HFFc6 (cell line): ENCODE measurements at places on chromosomes 3 and 15.

GRCh38 chr3:59995563-59995962 lies 945.7 kb upstream of the CFAP20DC start:
- DNase-seq = no peak

DNA sequence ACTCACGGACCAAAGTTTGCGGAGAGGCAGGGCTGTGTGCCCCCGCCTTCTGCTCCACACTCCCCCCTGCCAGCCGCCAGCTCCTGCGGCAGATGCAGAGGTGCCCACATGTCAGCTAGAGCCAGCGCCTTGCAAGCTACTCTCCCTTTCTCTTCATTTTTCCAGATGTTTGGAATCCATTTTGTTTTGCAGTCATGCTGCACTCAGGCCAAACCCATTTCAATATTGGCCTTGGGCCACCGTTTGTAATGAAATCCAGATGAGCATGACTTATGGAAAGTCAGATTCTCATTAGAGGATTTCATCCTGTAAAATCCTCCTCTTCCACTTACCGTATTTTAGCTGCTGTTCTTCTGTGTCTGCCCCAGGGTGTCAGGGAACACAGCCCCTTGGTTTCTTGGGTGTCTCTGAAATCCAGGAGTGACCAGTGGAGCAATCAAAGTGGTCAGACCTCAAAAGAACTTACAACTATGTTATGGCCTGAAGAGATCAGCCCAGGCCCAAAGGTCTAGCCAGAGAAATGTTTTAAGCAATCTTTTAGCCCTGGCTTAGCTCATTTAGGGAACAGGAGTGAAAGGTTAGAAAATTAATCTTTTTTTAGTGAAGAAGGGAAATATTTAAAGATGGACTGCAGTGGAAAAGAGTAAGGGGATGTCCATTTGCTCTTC lies 65.8 kb downstream of the AAGAB start:
- peak; percentile 82 for DNase-seq

GRCh38 chr3:136787349-136787748 lies 31.6 kb upstream of the SLC35G2 start:
- no peak for DNase-seq

DNA sequence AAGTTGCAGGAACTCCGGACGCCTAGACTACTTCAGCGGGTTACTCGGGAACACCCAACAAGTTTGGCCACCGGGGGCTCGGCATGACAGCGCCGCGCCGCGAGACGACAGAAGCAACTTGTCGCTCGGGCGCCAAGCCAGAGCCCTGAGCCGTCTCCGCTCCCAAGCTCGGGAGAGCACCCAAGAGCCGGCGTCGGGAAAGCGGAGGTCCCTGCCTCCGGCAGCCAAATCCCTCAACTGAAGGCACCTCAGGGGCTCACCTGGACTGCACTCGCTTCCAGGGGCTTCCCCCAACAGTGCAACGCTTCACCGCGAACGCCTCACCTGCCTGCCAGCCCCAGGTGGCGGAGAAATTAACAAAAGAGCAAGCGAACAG lies 640 bp downstream of the MB21D2 start:
- peak; percentile 63 for DNase-seq

DNA sequence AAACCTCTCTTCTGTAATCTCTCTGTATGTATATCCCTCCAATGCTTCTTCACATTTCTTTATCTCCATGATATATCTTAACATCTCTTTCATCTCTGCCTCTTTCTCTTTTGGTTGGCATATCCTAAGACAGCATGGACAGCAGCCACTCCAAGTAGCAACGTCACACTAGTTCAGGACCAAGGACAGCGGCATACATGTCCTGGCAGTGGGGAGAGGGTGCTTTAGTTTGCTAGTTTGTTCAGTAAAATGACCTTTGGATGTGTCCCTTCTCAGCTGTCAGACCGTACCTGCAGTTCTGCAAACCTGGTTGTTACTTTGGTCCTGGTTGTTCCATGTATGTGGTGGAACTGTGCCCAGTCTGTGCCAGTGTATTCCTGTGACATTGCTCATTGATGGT lies 225.6 kb upstream of the ROPN1 start:
- peak; percentile 49 for DNase-seq

GRCh38 chr3:129010310-129010956 lies 9.3 kb downstream of the EFCC1 start:
- no peak for DNase-seq

- no peak for DNase-seq
Observed at GRCh38 chr15:31559786-31560185, 233.2 kb downstream of the KLF13 start.

DNA sequence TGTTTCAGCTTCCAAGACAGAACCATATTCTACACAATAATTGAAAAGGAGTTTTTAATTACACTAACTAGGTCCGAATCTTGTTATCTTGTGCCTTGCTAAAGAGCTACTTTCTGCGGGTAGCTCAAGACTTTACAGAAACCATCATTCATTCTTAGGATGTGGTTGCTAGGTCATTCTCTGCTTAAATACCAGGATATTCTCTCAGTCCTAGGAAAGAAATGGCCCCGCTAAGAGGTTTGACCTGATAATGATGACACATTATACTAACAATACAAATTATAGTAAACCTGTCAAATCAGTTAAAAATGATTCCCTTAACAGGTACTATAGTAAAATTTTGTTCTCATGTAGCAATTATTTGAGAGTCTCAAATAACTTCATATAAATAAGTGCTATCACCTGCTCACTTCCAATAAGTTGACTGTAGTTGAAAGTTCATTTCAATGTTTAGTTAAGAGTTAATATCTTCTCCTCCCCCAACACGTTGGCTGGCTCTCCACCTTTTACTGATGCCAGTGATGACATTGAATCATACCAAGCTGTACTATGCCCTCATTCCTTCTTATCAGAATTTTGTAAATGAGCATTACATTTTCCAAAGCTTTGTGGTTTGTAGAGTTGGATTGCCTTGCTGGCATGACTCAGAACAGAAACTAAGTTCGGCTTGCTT lies 3.6 kb upstream of the C3orf85 start:
- DNase-seq = no peak

GRCh38 chr3:141104151-141104821 lies 53.1 kb downstream of the SPSB4 start:
- no peak for DNase-seq

GRCh38 chr3:12708584-12709192 lies 44.8 kb upstream of the RAF1 start:
- DNase-seq = peak; percentile 94

DNA sequence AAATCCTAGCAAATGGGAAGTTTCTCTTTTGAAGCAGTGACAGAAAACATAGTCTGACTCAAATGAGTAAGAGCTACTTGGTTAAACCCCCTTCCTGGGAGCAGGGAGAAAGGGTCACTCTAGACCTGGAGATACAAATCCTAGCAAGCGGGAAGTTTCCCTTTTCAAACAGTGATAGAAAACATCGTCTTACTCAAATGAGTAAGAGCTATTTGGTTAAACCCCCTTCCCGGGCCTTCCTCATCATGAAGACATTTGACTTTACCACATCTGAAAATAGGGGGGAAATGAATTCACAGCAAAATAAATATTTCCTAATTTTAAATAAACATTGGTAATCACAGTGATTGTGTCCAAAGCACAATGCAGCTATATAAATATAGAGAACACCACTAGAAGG lies 79.2 kb downstream of the FOXB1 start:
- DNase-seq = no peak

- no peak for DNase-seq
Observed at GRCh38 chr3:13927295-13927694, 47.4 kb upstream of the WNT7A start.

GRCh38 chr3:55863028-55863427 lies 375.9 kb upstream of the WNT5A start:
- DNase-seq = no peak

DNA sequence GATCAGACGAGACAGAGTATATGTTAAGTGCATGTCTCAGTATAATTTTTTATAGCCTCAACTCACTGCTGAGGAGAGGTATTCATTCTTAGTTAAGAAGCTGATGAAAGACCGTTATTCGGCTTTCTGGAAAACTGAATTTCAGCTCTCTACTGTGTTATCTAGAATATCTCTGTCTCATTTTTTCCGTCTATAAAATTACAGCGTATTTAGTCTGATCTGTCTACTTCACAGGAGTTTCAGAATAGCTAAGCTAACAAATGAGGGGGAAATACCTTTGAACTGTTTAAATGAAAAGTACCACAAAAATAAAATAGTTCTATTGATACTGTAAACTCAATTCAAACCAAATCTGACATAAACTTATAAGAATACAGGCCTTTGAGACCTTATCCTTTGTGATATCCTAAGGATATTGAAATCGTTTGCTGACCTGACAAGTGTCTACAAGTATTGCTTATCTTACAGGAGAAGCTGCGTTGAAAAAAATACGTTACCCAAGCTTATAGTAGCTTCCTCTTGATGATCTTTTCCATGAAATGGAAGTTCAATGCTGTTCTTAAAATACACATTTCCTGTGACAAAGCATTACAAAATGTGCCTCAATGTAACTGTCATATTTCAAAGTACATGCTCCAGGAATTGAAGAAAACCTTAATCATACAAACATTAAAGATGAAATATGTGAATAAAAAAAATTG lies 104.6 kb downstream of the IL1RAP start:
- DNase-seq = no peak

DNA sequence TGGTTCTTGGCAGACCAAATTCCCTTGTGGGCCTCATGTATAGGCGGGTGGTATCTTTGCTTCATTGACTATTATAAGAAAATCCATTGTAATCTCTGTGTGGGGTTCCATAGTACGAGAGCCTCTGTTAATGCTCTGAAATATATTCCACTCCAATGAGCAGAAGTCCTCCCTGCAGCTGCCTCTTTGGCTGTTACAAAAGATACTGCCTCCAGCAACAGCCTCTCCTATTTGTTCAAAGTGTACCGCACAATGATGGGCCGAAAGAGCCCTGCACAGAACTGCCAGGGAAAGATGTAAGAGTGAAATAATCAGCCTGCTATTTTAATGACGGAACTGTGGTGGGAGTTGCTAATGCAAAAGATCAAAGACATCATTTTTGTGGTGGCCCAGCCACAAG lies 48.9 kb downstream of the GRK7 start:
- DNase-seq = no peak

DNA sequence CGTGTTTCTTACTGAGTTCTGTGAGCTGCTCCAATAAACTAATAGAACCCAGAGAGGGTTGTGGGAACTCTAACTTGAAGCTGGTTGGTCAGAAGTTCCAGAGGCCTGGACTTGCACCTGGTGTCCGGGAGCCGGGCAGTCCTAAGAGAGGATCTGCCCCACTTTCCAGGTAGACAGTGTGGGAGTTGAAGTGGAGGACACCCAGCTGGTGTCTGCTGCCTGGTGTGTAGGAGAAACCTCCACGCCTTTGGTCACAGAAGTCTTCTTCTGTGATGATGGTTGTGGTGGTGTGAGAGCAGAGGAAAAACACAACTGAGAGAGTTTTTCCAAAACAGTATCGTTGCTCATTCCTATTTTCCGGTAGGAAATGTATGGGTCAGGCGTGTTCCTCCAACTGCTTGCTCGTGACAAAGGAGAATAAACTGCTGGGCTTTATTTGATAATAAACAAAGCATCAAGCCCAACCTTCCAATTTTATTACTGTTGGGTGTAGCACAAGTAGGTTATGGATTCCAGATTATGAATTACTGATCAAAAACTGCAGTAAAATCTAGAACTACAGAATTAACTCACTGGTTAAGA lies 137.0 kb downstream of the KLF13 start:
- DNase-seq = no peak

DNA sequence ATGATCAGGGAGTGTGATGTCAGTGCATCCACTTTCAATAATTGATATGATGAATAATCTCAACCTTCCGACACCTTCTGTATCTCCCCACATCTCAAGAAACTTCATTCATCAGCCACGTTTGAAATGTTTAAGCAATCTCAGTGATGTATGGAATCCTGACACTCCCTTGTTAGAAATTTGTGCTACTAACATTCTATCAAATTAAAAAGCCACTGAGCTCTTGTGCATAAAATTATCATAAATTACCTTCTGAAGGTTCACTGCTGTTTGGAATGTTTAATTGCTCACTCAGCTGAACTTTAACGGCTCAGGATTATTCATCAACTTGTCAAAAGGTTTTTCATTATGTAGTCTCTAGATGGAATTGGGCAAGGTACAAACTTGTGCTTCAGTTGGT lies 108.4 kb upstream of the DPH6 start:
- no peak for DNase-seq

- peak; percentile 84 for DNase-seq
Observed at GRCh38 chr15:73686781-73687256, 2.6 kb downstream of the CD276 start.

GRCh38 chr3:149510480-149510879 lies 36.0 kb downstream of the TM4SF4 start:
- DNase-seq = no peak

- DNase-seq = no peak
Observed at GRCh38 chr3:4823986-4824925, 155.0 kb upstream of the BHLHE40 start.

GRCh38 chr3:32285891-32286290 lies 47.4 kb downstream of the CMTM8 start:
- DNase-seq = no peak

- DNase-seq = no peak
Observed at GRCh38 chr15:29699791-29700190, 122.5 kb downstream of the TJP1 start.

- no peak for DNase-seq
Observed at GRCh38 chr3:172577987-172578570, 54.8 kb upstream of the TNFSF10 start.

GRCh38 chr15:74194572-74195559 lies 7.7 kb downstream of the STRA6 start:
- DNase-seq = no peak

DNA sequence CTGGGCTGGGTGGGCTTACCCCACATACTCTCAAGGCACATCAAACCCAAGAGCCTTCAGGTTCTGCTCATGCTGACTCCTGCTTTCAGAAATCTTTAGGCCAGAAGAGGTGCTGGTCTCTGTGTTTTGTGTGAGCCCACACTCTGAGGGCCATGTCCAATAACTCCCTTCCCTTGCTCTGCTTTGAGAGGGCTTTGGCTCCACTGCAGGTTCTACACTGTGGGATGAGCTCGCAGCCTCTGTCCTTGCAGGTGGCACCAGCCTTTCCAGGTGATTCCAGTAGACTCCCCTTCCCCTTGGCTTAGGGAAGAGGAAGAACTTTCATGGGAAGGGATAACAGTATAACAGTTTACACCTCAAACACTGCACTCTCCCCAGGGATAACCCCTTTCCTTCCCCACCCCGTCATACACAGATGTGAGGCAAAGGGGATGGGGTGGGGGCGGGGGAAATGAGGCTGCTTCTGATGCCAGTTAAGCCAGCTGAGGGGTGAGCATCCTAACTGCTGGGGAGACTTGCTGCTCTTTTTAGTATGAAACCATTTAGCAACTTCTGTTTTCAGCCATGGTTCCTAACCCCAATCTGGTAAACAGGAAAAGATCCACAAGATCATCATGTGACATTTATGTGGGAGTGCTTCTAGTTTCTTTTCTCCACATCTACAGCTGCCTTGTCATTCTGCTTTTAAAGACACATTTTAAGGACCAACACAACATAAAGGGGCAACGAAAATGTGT lies 262.4 kb downstream of the SLC9A9 start:
- DNase-seq = no peak

GRCh38 chr3:101362406-101362805 lies 42.0 kb upstream of the IMPG2 start:
- DNase-seq = no peak

GRCh38 chr3:102444101-102444500 lies 9.3 kb downstream of the ZPLD1 start:
- no peak for DNase-seq

GRCh38 chr3:122816587-122816986 lies 21.7 kb downstream of the SLC49A4 start:
- DNase-seq = no peak

GRCh38 chr3:98999675-99000074 lies 98.2 kb upstream of the DCBLD2 start:
- DNase-seq = no peak

GRCh38 chr15:71105444-71105843 lies 9.8 kb upstream of the THSD4 start:
- no peak for DNase-seq

- no peak for DNase-seq
Observed at GRCh38 chr15:40889112-40889511, 5.1 kb upstream of the VPS18 start.
